ENCODE measurements at places on chromosomes 16 and 17. TPM values are rescaled to one million over a fixed set of nuclear protein-coding genes. Genes with fewer than 3 reads are reported as not detected.

Gene CD300E
- 3.6 TPM for total RNA-seq

Gene MYO15A
- 2.9 TPM for total RNA-seq

Gene HOXB8
- not detected for total RNA-seq

Gene TLE7
- total RNA-seq = not detected

Gene CRYBA1
- total RNA-seq = not detected
